A172 (cell line): ENCODE measurements at places on chromosomes 1 and 21. TPM values are rescaled to one million over a fixed set of nuclear protein-coding genes. Genes with fewer than 3 reads are reported as not detected.

Gene MIXL1
- total RNA-seq: not detected in 2 replicates

Gene ATF3
- 0.86 and 1.0 TPM in 2 replicates for total RNA-seq

Gene SLC50A1
- 30.4 and 39.8 TPM in 2 replicates for total RNA-seq

Gene OR1C1
- not detected in 2 replicates for total RNA-seq

Gene SLC25A34
- total RNA-seq: 1.1 TPM in 1 of 2 replicates, not detected in the other

Gene KCNJ9
- total RNA-seq: not detected in 2 replicates

Gene SH2D1B
- total RNA-seq: 0.03 and 0.05 TPM in 2 replicates

GRCh38 chr1:53120659-53121058, 21.8 kb downstream of the SLC1A7 start:
- DNase-seq: no peak

GRCh38 chr1:119449971-119450370, 35.0 kb downstream of the HSD3B2 start:
- no peak for DNase-seq

GRCh38 chr1:22738522-22738921, 27.9 kb downstream of the EPHB2 start:
- peak; percentile 31 for DNase-seq

GRCh38 chr1:202078241-202078640, 44.5 kb upstream of the GPR37L1 start:
- no peak for DNase-seq

- peak; percentile 21 for DNase-seq
Observed at GRCh38 chr1:30852026-30852425, 56.5 kb downstream of the SDC3 start.

GRCh38 chr1:63487336-63488065, 35.5 kb downstream of the ITGB3BP start:
- no peak for DNase-seq

- DNase-seq: peak; percentile 39
Observed at GRCh38 chr1:69993810-69994209, 211.6 kb downstream of the LRRC40 start.

- DNase-seq: no peak
Observed at GRCh38 chr1:45097079-45097478, 85.0 kb downstream of the UROD start.

DNA sequence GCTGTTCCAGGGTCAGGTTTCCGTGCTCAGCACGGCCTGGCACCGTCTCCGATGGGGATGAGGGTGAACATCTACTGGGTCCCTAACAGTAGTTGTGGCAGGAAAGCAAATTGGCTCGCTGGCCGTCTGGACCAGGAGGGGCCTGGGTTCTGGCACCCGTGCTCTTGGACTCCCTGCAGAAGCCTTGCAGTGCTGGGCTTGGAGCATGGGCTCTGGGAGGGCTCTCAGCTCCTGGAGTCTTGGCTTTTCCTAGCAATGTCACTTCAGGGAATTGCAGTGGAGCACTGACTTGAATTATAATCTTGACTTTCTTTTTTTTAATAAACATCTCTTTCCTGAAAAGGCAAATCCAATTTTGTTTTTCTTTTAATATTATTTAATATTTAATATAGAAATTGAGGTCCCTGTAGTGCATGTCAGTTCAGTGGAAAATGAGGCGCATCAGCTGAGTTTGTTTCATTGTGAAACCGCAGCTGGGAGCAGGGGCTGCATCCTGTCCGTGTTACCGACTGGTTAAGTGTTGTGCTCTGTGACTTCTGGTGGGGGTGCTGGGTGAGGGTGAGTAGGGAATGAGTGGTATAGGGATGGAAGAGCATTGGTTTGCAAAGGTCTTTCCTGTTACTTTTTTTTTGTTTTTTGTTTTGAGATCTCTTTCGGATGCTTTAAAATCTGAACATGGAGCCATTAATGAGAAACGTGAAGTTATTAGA, 64.1 kb downstream of the PEX14 start:
- no peak for DNase-seq

DNA sequence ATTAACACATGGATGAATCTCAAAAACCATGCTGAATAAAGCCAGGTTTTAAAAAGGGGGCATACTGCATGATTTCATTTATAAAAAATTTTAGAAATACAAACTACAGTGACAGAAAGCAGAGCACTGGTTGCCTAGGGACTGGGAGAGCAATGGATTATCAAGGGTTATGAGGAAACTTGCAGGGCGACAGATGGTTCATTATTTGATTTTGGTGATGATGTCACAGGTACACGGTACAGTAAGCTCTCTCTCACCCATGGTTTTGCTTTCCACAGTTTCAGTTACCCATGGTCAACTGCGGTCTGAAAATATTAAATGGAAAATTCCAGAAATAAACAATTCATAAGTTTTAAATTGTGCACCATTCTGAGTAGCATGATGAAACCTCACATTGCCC, 14.1 kb downstream of the VAMP4 start:
- DNase-seq: no peak

DNA sequence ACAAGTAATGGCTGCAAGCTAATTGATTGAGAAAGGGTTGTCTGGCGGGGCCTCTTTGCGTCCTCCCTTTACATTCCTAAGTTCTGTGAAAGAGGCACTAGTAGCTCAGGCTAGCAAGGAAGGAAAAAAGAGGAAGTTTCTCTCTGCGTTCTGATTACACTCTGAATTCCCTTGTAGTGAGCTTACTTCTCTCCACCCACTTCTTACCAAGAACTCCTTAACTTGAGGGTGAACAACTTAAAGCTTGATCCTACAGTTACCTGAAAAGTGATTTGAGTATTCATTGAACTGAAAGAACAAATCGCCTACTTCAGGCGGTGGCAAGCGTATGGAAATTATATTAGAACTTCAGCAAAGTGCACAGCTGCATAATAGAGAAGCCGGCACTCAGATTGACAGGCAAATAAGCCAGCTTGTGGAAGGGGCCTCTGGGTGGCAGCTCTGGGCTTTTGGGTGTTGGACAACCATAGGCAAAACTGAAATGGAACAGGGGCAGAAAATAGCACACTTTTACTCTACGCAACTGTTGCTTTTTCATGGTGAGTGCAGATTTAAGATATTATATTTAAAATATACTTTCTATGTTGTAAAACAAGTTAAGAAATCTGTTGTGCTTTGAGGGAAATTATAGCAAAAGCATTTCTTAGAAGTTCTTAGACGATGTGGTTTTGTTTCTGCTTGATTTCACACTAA, 464.5 kb downstream of the USP25 start:
- DNase-seq: peak; percentile 75

DNA sequence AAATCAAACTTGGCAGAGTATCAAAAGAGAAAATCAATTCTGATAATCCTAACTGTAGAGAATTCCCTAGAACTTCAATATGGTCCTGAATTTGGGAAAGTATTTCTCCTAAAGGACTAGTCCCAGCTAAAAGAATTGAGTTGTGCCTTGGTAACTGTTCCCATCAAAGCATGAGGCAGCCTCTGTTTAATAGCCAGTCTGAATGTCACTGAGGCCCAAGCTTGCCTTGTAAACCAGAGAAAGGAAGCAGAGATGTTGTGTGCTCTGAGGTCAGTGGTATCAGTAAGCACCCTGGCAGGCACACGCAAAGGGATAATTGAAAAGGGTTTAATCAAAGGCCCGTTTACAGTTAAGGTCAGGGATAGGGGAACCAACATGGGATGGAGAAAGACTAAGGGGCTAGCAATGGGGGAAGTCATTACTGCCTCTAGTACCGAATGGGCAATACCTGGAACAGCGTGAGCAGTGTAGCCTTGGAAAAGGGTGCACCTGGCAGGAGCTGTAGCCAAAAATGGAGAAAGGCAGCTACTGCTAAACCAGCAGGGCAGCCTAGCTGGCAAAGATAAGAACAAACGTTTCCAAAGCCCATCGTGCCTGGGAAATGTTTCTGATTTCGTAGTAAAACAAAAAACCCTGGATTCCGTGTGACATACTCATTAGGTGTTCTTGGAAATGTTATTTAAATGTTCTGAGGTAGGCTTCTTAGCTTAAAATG, 635.5 kb downstream of the PLPP3 start:
- DNase-seq: no peak

GRCh38 chr1:119873135-119874015, 22.9 kb downstream of the ADAM30 start:
- DNase-seq: peak; percentile 54

DNA sequence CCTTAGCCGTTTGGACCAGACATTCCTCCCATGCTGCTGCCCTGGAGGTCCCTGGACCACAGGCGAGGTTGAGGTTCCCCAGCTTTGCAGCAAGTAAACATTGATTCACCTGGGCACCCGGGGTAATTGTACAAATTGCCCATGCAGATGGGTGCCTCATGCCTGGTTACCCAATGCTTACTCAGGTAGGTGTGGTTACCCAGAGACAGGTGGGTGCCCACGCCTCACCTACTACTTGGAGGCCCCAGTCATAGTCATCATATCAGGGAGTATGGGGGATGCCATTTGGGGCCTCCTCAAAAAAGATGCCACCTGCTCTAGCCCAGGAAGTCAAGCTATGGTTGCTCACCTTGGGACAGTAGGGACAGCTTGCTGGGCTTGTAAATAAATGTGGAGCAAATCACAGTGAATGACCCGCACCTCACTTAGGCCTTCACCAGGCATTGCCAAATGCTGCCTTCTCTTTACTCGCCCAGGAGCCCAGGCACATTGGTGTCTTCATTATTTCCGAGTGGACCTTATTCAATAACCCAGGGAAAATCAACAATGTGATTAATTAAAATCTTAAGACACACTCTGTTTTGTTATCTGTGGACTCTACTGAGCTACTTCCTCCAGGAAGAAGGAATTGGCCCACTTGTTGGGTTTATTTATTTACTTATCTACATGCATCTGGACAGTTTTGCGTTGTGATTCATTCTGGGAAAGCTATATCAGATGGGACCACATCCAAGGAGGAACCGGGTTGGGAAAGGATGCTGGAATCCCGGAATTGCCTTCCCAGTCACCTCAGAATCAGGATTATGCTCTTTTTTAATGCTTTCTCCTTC, 35.6 kb upstream of the GRHL3 start:
- DNase-seq: peak; percentile 86

GRCh38 chr21:35275776-35276175, 226.7 kb upstream of the RUNX1 start:
- DNase-seq: peak; percentile 52

GRCh38 chr1:86868477-86868876, 45.4 kb downstream of the SELENOF start:
- no peak for DNase-seq
